ENCODE measurements at places on chromosomes 7 and 10.

DNA sequence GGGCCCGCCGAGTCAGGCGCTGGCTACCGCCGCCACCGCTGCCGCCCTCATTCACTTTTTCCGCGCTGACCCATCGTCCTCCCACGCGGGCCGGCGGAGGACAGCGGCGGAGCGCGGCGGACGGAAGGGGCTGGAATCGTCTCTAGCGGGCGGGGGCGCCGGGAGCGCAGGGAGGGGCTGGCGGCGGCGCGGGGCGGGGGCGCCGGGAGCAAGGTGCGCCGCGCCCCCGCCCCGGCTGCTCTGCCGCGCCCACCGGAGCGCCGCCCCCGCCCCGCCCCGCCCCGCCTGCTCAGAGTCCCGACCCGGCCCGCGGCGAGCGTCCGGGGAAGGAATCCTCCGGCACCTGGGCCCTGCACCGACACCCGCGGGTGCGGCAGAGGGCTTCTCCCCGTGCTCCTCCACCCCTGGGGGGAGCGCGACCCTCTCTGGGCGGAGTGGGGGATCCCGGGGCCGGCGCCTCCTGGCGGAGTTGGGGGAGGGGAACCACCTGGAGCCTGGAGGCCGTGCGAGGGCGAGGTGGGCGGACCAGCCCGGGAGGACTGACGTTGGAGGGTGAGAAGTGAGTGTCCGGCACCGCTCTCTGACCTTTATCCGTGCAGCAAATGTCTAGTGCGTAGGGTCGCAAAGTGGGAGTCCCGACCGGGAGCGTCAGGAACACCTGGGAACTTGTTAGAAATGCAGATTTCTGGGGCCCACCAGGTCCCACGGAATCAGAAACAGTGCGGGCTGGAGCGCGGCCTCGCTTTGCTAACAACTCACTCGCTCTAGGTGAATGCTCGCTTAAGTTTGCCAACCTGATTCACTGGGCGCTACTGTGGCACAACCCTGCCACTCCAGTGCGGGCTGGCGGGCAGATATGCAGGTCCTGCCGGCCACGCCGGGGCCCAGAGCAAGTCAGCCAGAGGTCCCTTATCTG lies at the start of gene COBL:
COBL (minus strand) TSS at position 144 of the 916 bp plus-strand sequence. CDS start 176 bp downstream, outside the sequence.
- no peak for DNase-seq

- DNase-seq, result no peak
These were observed 247.0 kb upstream of the PPP2R2D start for GRCh38 chr10:131653554-131654470.

DNA sequence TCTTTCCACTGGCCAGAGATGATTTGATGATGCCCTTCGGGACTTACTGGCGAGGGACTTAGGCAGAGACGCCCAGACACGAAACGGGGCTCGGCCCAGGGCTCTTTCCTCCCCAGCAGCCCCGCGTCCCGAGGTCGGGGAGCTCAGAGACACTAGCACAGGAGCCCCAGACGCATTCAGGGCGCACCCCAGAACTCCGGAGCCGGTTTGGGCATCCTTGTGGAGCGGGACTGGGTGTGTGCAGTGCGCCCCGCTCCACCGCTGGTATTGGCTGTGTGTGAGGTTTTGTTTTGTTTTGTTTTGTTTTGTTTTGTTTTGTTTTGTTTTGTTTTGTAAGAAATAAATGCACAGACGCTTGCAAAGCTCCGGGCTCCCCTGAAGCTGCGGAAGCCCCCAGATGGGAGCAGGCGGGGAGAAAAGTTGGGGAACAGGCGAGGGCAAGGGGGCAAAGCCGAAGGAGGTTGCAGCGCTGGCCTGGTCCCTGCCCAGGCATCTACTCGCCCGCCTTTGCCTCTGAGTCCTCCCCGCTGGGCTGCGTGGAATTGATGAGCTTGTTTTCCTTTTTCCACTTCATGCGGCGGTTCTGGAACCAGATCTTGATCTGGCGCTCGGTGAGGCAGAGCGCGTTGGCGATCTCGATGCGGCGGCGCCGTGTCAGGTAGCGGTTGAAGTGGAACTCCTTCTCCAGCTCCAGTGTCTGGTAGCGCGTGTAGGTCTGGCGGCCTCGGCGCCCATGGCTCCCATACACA lies 1.9 kb upstream of the HOXA5 start:
- DNase-seq, result no peak

DNA sequence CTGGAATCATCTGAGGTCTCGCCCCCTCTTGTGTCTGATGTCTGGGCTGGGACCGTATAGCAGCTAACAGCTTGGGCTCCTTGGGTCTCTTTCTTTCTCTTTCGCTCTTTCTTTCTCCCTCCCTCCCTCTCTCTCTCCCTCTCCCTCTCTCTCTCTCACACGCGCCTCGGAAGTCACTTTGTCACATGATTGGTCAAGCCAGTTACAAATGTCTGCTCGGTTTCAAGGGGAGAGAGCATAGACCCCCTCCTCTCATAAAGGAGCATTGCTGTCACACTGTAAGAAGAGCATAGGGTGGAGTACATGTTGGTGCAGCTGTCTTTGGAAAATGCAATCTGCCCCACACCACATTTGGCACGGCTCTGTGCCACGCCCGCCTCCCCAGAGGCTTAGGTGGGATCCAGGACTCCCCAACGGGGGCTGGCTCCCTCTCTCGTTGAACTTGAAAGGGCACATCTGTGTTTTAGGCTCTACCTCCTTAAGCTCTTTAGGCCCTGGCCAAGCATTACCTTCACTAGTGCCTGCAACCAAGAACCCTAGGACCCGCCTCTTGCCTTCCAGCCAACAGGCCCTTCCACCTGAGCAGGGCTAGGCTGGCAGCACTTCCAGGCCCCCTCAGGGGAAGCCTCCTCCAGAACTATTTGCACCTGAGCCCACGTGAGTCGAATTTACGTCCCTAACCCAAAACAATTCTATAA lies 61.9 kb upstream of the CACUL1 start:
- no peak for DNase-seq

- no peak for DNase-seq
These were observed 41.1 kb downstream of the FAM20C start for GRCh38 chr7:233249-234035.

- no peak for DNase-seq
These were observed 56.8 kb upstream of the DGKB start for GRCh38 chr7:14959339-14959738.

GRCh38 chr7:148698397-148699023 lies at the start of gene CUL1:
Gene CUL1 (plus strand): TSS chr7:148698903. CDS start chr7:148730123, 31,220 bp downstream.
- no peak for DNase-seq

GRCh38 chr10:12960941-12961340 lies 40.6 kb downstream of the CCDC3 start:
- no peak for DNase-seq

DNA sequence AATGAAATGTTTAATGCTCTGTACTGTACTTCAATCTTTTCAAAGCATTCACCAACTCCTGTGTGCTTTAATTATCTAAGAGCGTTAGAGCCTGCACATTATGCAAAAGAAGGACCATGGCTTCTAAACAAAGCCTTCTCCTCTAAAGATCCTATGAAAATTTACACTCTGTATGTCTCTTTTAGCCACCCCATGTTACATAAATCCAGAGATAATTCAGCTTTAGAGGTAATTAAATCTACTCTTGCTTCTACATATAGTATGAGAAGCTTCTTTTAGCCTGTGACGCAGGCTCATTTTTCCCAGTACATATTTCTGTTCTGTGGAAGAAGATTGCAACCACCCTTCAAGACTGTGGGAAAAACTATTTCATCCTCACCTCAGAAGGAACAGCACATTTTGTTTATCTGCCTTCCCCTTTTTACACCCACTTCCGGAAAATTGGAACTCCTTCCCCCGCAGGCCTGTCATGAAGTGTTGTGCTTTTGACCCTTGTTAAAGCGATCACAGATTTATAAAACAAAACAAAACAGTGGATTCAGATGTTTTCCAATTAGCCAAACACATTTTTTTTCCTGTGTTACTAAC lies 8.1 kb upstream of the TAS2R16 start:
- DNase-seq, result no peak
